ENCODE measurements at places on chromosomes 5 and 9.

DNA sequence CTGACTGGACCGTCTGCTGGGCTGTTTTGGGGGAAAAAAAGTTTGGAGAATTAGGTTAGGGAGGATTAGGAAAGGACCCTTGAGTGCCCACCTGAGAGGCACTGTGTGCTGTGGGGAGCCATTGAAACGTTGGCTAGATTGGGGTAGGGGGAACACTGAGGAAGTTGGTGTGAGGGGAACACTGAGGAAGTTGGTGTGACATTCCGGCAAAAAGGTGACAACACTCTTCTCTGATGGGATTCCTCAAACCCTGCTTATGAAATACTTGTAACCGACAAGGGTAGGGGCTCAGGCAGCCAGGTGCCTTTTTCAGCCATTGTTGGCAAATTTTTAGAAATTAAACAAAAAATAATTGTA, 1.0 kb downstream of the CYSTM1 start:
- no peak for DNase-seq

GRCh38 chr5:158485604-158486081, 614.1 kb downstream of the EBF1 start:
- DNase-seq, result no peak

- no peak for DNase-seq
These were observed 465.7 kb upstream of the RGMB start for GRCh38 chr5:98307811-98308210.

GRCh38 chr5:161305601-161306000, 240.9 kb downstream of the GABRB2 start:
- no peak for DNase-seq

DNA sequence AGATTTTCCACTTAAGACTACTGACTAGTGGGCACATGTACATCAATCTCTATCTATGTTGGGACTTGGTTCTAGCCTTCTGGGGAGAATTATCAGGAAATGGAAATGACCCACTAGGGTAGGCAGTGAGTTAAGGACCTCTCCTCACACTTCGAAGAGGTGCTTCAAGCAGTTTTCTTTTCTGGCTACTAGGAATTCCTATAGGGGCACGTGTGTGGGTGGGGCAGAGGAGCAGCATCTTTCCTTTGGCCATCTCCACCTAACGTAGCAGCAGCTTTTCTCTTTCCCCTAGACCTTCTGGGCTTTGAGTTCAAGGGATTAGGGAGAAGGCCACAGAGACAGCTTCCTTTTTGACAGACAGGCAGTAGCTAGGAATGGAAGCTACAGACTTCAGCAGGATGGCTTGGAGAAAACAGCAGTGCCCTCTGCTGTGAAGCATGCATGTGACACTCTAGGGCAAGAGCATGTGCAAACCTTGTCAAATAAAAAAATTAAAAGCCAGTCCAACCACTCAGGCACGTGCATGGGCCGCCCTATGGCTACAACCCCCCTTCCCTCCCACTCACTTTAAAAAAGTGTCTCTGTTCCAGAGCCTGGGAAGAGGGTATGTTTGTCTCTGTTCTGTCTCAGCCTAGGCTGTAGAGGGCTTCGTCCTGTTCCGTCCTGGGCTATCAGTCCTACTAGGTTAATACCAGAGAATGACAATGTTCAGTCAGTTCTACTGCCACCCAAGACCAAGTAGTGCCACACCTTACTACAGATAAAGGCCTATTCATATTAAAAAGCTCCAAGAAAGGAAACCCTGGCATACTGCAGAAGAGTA, 8.7 kb upstream of the GFRA3 start:
- DNase-seq, result peak; percentile 39

DNA sequence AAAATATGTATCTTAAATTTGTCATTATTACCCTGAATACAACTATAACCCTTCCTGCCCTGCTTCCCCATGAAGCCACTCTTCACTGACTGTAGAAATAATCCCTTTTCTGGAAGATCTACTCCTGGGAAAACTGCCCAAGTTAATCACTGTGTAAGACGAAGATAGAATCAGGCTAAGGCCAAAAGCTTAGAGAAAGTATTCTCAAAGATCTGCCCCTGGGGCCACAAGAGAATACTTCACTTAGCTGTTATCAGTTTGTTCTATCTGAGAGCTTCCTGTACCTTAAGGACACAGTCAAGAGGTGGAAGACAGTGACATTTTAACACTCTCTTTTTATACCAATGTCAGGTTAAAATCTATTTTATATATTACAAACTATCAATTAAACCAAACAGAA, 33.8 kb downstream of the RNF145 start:
- DNase-seq, result no peak

- DNase-seq, result no peak
These were observed 237.6 kb upstream of the ATP10B start for GRCh38 chr5:161089569-161089968.

GRCh38 chr5:129830288-129830687, 74.0 kb upstream of the CHSY3 start:
- no peak for DNase-seq

- DNase-seq, result no peak
These were observed 842 bp upstream of the ANGPTL2 start for GRCh38 chr9:127123064-127123890.

DNA sequence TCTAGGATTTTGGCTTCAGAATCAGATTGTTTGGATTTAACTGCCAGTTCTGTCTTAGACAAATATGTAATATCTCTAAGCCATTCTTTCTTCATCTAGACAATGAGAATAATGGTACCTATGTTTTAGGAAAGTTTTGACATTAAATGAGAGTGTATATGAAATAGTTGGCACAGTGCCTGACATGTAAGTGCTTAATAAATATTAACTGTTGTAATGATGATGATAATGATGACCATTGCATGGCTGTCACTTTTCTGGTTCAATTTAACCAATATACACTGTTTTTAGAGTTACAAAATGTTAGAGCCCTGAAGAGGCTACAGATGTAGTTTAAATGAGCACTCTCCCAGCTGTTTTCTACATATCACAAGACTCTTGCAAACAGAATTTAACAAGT, 131.7 kb downstream of the RANBP17 start:
- no peak for DNase-seq

DNA sequence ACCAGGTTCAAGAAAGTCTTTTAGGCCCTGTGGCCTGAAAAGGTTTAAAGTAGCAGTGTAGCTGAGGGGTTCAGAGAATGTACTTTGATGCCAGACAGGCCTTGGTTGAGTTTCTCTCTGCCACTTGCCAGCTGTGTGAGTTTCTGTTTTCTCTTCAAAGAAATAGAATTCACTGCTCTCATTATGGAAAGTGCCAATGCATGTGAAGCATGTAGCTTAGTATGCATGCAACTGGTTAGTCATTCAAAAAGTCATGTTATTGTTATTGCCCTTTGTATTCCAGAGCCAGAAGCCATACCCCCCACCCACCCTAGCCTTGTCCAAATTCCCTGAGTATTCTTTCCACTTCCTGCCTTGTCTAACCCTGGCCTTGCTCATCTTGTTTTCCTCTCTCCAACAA, 101.7 kb downstream of the ADRB2 start:
- no peak for DNase-seq

DNA sequence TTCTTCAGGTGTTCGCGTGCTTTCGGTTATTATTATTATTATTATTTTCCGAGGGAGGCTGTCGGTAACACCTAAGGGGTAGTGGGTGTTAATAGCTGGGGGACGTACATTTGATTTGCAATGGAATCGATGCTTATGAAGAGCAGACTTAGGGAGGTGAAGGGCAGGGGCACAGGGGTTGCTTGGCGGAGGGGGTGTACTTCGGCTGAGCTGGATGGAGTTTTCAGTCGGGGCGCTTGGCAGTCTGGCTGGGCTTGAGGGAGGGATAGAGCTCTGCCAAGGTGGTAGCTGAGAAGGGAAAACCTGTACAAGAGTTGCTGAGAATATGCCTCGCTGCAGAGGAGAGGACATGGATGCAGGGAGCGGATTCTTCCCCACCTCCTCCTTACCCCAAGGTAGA, 617 bp upstream of the PTPRD start:
- peak; percentile 24 for DNase-seq

DNA sequence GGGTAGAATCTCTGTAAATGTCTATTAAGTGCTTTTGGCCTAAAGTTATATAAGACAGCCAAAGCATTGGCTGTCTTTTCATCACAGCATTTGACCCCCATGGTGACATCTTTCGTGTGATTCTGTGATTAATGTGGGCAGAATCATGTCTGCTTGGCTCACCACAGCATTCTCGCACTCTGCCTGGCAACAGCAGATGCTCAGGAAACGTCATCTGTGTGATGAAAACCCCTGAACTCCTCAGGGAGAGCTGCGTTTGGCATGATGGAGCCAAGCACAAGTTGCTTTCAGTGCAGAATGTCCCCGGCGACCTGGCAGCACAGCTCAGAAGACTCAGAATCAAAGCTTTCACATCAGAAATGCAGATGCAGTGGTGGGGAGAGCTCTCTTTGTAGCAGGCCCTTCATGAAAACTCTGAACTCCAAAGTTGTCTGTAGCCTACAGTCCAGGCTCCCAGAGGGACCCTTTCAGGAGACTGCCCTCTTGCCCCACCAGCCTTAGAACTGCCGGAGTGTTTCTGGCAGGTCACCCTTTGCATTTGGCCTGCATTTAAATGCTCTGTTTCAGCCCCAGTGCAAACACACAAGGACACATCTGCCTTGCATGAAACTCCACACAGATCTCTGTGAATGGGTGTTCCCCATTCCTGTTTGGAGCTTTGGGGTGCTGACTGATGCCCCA, 155.6 kb upstream of the PANK3 start:
- DNase-seq, result peak; percentile 80

- no peak for DNase-seq
These were observed 582.3 kb downstream of the CAAP1 start for GRCh38 chr9:26310294-26310693.

DNA sequence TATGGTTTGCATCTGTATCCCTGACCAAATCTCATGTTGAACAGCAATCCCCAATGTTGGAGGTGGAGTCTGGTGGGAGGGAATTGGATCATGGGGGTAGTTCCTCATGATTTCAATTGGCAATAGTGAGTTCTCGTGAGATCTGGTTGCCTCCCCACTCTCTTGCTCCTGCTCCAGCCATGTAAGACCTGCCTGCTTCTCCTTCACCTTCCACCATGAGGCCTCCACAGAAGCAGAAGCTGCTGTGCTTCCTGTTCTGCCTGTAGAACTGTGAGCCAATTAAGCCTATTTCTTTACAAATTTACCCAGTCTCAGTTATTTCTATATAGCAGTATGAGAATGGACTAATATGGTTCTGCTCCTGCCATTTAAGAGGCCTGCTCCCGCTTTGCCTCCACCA, 32.9 kb downstream of the SCAI start:
- DNase-seq, result no peak

- no peak for DNase-seq
These were observed 1.8 kb downstream of the SQSTM1 start for GRCh38 chr5:179822444-179822990.

DNA sequence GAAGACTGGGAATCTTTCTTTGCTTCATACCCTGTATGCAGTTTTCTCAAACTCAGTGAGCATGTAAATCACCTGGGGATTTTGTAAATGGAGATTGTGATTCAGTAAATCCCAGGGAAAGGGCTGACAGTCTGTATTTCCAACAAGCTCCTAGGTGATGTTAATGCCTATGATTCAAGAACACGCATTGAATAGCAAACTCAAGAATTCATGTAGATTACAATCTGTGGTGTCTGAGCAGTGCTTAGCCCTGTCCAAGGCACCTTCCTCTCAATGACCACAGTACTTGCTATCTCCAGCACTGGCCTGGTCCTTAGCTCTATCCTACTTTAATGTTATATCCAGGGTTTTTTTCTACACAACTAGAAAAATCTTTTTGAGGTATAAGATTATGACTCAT, 721.4 kb upstream of the MEF2C start:
- no peak for DNase-seq

DNA sequence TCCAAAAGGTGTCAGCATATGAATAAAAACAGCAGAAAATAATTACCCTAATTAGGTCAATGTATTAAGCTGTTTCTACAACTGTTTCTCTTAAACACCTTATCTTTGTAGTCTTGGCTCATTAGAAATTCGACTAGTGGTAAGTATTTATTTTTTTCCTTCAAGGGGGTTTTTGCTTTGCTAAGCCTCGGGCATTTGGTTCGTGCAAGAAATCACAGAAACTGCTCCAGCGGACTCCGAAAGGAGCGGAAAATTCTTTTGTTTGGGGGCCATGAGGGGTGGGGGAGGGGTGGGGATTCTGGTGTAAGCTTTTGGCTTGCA, 757 bp downstream of the ZBED3 start:
- DNase-seq, result no peak

- no peak for DNase-seq
These were observed 107.6 kb upstream of the KIF2A start for GRCh38 chr5:62198421-62198820.

- DNase-seq, result no peak
These were observed 98.4 kb upstream of the GDNF start for GRCh38 chr5:37938076-37938852.

DNA sequence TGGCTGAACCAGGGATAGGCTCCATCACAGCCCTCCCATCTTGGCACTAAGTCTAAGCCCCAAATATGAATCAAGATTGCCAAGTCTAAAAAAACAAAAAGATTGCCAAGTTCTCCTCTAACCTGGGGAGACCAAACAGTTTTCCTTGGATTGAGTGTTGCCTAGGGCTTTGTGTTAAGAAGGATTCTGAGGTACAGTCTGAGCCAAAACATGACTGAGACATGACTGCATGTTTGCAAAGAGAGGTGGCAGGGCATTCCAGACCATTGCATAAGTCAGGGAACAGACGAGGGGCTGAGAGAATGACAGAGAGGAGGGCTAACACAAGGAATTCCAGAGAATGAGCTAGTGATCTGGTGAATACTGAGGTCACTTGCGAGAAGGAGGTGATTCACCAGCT, 11.4 kb downstream of the LAMC3 start:
- DNase-seq, result no peak

- no peak for DNase-seq
These were observed 21.0 kb upstream of the UBE2QL1 start for GRCh38 chr5:6427694-6428093.

DNA sequence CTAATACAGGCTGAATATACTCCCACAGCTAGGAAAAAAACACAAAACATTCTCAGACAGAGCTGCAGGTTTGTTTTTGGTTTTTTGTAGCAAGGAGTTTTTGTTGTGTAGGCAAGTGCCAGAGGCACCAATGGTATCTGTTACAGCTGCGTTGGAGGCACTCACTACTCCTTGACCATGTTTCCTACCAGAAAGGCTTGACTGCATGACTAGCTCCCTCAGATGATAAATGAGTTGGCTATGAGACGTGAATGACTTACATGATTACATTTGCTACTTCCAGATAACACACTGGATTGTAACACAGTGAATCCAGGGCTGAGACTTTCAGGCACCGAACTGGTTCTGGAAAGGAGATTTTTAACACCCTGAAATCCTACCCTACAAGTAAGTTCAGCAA, 18.8 kb downstream of the GZMK start:
- no peak for DNase-seq

DNA sequence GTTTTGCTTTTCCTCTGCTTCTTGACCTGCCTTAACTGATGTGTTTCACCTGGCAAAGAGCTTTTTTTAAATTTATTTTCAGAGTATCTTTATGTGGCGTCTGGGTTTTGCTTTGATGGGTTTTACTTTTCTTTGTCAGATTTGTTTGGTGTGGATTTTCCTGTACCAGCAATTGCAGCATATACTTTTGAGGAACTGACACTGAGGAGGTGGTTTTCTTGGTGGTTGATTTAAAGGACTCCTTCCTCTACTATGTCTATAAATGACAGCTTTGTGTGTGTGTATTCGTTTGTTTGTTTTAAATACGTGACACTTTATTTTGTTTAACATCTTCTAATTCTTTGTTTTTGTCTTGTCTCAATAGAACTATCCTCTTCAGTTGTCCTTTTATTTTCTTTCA, 1071.9 kb upstream of the ARRDC3 start:
- DNase-seq, result no peak

- no peak for DNase-seq
These were observed 333.2 kb downstream of the NDUFS4 start for GRCh38 chr5:53893626-53894025.
